Activated CD4-positive, alpha-beta T cell treated with anti-CD3 and anti-CD28 coated beads, Interleukin-2, amount 10 ng/mL, durations not matched to agents 24 days and 14 days (primary cell): ENCODE measurements at places on chromosomes 5 and 9.

DNA sequence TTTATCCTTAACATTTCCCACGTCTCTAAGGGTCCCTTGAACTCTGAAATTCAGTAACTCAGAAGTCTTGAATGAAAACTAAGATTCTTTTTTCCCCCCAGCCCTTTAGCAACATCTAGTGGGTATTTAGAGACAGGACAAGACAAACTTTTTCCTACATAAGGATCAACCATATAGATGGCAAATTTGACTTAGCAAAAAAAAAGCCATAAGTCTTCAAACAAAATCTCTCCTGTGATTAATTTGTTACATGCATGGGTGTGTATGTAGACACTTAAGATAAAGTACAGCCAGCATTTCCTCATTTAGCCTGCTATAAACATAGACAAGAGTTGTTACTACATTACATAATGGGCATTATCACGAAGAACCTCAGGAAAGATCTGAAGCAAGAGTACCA is 29.1 kb upstream of the ANKRD31 start:
- no peak for DNase-seq

- DNase-seq, result no peak
These were observed 135.1 kb downstream of the CD180 start for GRCh38 chr5:67061511-67061910.

- no peak for DNase-seq
These were observed 86.8 kb upstream of the MEGF10 start for GRCh38 chr5:127203818-127204217.

GRCh38 chr9:126439402-126439765 is 112.8 kb downstream of the MVB12B start:
- no peak for DNase-seq

DNA sequence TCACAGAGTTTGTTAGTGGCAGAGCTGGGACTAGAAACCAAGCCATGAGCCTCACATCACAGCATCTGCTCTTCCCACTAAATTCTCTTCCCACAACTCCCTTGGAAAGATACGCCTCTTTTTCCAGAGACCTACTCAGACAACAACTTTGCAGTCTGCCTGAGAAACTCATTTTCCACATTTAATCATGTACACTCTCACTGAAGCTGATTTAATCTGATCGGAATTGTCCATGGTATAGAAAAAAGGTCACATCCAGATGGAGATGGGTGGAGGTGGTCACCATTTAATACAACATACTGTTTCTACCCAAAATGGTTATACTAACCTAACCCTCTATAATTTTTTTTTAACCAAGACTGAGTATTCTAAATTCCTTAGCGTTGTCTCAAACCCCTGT is 366.2 kb downstream of the ENC1 start:
- DNase-seq, result no peak

DNA sequence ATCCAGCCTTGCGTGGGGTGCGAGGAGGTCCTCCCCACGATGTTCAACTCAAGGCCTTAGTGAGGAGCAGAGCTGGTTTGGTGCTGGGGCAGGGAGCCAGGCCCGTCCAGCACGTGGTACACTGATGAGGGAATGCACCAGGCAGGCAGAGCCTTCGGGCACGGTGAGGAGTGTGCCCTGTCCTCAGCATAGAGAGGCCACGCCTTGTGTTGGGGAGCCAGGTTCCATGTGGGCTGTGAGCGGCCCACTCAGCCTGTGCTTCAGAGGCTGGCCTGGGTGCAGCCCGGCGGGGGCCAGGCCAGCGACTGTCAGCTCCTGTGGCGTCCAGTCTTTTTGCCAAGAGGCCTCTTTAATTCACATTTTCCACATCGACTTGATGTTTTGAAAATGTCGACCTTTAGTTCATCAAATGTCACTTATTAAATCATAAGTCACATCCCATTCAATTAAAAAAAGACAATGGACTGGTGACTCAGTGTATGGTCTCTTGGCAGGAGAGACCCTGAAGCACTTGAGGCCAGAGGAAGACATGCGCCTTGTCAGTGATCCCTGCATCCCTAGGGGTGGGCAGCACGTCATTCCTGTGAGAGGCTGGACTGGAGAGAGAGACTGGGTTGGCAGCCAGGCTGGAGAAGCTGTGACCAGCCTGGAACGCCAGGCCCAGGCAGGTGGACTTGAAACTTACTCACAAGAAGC is 21.7 kb downstream of the ERGIC1 start:
- no peak for DNase-seq

DNA sequence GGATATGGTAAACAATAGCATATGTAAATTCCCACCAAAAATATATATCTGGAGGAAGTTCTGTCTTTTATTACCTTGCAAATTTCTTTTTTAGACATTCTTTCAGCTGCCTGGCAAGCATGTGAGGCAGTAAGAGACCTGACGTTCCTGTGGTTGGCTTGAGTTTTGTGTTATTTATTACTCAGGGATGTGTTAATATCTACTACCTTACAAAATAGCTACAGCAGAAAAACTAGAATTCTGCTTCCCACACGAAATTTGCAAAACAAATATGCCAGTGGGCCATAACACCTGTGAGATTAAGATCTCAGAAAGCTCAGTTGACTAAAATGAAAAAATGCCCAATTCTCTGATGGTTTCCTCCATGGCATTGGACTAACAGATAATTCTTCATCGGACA is 274.2 kb downstream of the TMEM167A start:
- DNase-seq, result no peak

- DNase-seq, result no peak
These were observed 191.4 kb downstream of the TMEM167A start for GRCh38 chr5:82885627-82886389.

- no peak for DNase-seq
These were observed 16.2 kb downstream of the GPX3 start for GRCh38 chr5:151036556-151036955.

- no peak for DNase-seq
These were observed 574.7 kb upstream of the MEF2C start for GRCh38 chr5:89457411-89458331.

DNA sequence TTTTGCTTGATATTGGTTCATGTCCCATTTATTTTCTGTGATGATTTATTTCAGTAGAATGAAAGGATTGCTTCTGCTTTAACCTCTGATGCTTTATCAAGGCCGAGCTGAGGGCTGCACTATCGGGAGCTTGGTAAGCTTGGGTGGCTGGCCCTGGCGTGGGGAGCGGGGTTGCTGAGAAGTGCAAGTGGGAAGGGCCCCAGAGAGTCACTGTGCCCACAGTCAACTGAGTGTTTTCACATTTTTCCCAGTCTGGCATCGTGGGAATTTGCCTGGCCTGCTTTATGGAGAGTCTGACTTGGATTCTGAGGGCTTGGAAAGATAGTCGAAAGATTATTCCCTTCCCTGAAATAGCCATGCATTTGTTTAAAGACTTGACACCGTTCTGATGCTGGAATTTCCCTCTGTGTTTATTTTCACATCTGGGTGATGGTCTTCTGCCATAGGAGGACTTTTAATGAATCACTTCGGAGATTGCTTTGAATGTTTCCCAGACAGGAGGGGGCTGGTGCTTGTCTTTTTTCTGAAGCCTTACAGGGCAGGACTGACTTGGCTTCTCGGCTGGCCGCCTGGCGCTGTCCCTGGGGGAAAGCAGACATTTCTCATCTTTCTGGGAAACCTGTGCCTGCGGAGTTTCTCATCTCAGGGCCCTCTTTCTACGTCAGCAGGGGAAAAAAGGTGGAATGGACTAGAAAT is 139.0 kb downstream of the BOD1 start:
- DNase-seq, result no peak

DNA sequence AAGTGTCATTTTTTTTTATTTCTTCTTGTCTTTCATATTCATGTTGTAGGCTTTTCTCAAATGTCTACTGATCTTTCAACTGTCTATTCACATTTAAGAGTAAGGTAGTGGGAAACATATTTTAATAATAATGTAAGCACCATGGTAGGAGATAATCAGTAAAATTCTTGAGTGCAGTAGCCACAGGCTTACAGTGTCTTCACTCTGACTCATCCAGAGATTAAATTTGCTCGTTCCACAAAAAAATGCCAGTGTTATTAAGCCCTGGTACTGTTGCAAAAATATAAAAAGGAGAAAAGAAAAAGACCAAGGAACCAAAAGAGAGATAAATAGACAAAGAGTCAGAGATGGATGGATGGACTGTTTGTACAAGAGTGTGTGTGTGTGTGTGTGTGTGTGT is 43.0 kb downstream of the PARP8 start:
- no peak for DNase-seq

DNA sequence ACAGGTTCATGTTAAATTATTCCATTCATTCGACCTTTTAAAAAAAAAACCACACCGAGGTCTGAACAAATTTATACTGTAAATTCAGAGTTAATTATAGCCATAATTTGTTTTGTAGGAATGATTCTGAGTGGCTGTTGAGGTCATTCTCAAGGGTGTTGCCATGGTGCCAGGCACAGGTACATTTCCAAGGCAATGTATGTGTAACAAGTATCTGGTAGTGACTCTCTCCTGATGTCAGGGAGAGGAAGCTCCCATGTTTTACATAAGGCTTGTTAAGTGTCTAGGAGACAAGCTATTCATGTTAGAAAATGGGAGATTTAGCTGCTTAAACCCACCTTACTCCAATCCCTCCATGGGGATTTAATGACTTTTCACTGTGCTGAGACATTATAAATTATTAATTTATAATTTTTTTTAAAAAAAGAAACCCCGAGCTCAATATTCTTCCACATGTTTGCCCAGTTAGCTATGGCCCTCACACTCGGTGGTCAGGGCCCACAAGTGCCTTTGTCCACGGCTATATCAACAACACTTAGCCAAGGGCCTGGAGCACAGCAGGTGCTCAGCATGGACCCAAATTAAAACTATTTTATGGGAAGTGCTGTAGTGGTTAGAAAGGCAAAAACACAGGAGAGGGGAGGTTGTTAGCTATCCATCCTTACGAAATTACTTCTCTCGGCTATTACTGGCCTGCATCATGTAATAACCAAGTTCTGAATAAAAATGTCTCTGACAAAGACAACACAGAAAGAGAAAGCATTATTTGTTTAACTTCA is 154.6 kb upstream of the GNA14 start:
- DNase-seq, result no peak

GRCh38 chr9:23630488-23630887 is 195.6 kb downstream of the ELAVL2 start:
- no peak for DNase-seq

DNA sequence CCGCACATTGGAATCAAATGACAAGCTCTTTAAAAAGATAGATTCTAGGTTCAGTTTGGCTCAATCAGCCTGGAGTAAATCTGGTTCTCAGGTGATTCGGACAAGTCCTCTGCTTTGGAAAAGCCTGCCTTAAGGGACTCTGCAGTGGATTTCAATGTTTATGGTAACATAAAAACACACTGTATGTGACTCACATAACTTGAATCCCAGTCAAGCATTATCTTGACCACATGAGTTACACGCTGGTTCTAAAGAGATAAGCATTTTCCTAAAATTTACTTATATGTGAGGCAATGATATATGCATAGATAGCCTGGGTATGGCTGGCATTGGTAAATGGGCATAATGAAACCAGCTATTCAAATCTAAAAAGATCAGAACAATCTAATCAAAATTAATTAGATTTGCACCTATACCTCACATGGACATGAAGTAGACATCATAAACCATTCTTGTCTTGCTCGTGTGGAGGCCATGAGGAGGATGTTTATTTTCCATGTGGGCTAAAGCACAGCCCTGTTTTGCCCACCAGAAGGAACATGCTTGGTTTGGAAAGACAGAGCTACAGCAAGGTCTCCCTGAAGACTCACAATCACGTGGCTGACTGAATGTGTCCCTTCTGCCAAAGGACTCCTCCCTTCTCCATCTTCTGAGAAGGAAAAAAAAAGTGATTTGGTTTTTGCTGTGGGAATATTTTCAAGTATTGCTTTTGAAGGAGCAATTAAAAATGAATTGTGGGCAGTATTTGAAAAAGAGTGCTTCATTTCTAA is 351.7 kb downstream of the DIRAS2 start:
- no peak for DNase-seq

DNA sequence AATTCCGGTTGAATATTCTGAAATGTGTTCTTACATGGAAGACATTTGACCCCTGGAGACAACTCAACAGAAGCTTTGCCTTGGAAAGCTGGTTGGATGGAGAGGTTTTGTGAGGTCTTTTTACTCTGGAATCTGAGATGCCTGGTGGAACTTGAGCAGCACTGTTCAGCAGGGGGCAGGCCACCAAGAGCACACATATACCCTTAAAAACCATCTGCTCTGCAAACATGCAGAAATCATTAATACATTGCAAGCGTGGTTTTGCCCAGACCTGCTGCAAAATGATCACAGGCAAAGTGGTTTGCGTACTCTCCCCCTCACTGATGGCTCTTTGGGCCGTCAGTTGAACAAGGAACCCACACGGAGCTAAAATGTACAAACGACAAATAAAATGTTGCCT is 32.8 kb upstream of the DAP start:
- no peak for DNase-seq

GRCh38 chr5:72359886-72360285 is 39.7 kb downstream of the PTCD2 start:
- no peak for DNase-seq

DNA sequence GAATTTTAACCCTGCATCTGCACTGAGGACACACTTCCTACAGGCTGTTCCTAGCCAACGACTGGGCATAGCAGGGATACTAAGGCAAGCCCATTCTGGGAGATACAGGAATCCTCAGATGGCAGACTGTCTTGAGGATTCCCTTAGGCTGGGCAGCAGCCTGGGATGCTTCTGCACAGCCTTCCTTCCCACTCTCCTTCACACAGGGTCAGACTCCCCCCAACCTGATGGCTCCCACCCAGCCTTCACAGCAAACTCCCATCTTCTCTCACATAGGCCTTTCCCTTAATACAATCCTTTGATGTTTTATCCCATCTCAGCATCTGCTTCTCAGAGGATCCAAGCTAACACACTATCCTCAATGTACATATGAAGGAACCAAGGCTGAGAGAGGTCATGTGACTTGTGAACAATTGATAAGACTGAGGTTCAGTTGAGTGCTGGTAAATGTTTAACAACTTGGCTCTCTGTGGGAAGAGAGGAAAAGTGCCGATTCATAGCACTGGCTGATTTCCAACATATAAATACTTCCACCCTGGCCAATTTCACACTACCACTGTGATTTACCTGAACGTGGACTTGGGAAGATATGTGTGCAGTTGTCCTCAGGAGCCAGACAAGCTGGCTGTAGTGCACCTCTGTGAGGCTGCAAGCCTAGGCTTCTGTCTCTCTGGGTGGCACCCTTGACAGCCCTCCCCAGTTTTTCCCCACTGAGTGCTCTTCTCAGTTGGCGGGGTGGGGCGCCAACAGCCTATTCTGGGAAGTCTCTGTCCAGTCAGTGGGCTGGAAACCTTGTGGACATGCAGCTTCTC is 120.2 kb upstream of the TRIM32 start:
- no peak for DNase-seq

- no peak for DNase-seq
These were observed 219.9 kb downstream of the PRDM9 start for GRCh38 chr5:23727271-23727670.

DNA sequence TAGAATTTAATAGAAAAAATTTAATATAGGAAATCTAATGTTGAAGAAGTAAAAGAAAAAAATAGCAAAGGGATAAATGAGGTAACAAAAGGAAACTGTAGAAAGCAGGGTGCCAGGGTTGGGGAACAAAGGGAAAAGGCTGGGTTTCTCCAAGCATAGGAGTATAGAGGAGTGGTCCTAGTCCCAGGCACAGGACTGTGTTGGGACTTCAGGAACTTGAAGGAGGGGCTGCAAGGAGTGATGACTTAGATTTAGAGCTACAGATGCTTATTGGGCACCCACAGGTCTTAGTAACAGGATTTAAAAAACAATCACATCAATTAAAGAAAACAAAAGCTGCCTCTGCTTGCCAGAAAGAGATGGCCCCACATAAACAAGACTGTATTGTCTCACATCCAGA is 396.5 kb upstream of the TNC start:
- no peak for DNase-seq
